ENCODE measurements at places on chromosomes 16 and 17. TPM values are rescaled to one million over a fixed set of nuclear protein-coding genes. Genes with fewer than 3 reads are reported as not detected.

The ZNF750 gene
- total RNA-seq, result not detected

The MARCHF10 gene
- total RNA-seq, result 0.88 TPM

The GAN gene
- total RNA-seq, result 2.4 TPM

The SLC12A3 gene
- total RNA-seq, result not detected

The KCNJ18 gene
- total RNA-seq, result 0.08 TPM

The ADAM11 gene
- total RNA-seq, result 1.9 TPM

The VAMP2 gene
- 31.4 TPM for total RNA-seq

The SUZ12 gene
- 33.5 TPM for total RNA-seq

The MPP2 gene
- 1.1 TPM for total RNA-seq

The MYH8 gene
- not detected for total RNA-seq

The CCL13 gene
- total RNA-seq, result not detected

The MAP2K6 gene
- total RNA-seq, result 6.9 TPM

The IRX5 gene
- total RNA-seq, result 1.4 TPM

The MRPL10 gene
- total RNA-seq, result 110 TPM

The SOCS1 gene
- total RNA-seq, result 9.8 TPM

The CHST6 gene
- total RNA-seq, result 0.14 TPM

The PYCARD gene
- 40.1 TPM for total RNA-seq

The SKAP1 gene
- not detected for total RNA-seq

Data from A549 treated with Hydrocortisone at 1 μM for 4 hours (cell line).